Activated CD4-positive, alpha-beta memory T cell treated with anti-CD3 and anti-CD28 coated beads, Interleukin-2, amount 10 ng/mL, durations not matched to agents 7 days and 5 days (primary cell): ENCODE measurements at places on chromosomes 2 and 18.

- H3K4me1 ChIP-seq, result peaks cover 2% of the 10 kb centered on the region
- H3K27ac ChIP-seq, result no peak overlapping the region
- H3K4me3 ChIP-seq, result no peak overlapping the region
- DNase-seq, result no peak
These were observed 153.4 kb downstream of the FAM161A start for GRCh38 chr2:61700464-61700863.

GRCh38 chr2:25417715-25418369 lies 76.1 kb upstream of the DNMT3A start:
- H3K27ac ChIP-seq, result no peak overlapping the region
- H3K27me3 ChIP-seq, result no peaks in the 10 kb centered on the region
- peaks cover 12% of the 10 kb centered on the region for H3K4me1 ChIP-seq
- peaks cover 21% of the 10 kb centered on the region for H3K36me3 ChIP-seq
- H3K4me3 ChIP-seq, result no peak overlapping the region

GRCh38 chr18:3885209-3885792 lies 435.3 kb downstream of the TGIF1 start:
- H3K4me1 ChIP-seq, result no peaks in the 10 kb centered on the region
- no peaks in the 10 kb centered on the region for H3K36me3 ChIP-seq
- H3K4me3 ChIP-seq, result no peak overlapping the region
- peaks cover 4% of the 10 kb centered on the region for H3K27me3 ChIP-seq
- no peak for DNase-seq

DNA sequence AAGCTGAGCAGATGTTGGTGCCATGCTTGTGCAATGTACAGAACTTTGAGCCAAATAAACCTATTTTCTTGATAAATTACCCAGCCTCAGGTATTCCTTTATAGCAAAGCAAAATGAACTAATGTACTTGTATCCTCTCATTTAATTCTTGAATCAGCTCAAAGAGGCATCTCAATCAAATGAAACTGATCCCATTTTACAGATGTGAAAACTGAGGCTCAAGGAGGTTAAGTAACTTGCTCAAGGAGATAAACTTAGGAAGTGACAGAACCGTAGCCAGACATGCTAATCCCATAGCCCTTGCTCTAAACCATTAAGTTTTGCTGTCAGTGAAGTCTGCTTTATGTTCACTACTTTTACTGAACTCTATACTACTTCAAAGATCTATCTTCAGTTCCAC lies 467.0 kb upstream of the UBE2E3 start:
- H3K4me3 ChIP-seq, result no peak overlapping the region
- no peak for DNase-seq
- no peaks in the 10 kb centered on the region for H3K36me3 ChIP-seq

- peaks cover 69% of the 10 kb centered on the region for H3K36me3 ChIP-seq
These were observed 9.4 kb downstream of the HNRNPA3 start for GRCh38 chr2:177221970-177222369.

DNA sequence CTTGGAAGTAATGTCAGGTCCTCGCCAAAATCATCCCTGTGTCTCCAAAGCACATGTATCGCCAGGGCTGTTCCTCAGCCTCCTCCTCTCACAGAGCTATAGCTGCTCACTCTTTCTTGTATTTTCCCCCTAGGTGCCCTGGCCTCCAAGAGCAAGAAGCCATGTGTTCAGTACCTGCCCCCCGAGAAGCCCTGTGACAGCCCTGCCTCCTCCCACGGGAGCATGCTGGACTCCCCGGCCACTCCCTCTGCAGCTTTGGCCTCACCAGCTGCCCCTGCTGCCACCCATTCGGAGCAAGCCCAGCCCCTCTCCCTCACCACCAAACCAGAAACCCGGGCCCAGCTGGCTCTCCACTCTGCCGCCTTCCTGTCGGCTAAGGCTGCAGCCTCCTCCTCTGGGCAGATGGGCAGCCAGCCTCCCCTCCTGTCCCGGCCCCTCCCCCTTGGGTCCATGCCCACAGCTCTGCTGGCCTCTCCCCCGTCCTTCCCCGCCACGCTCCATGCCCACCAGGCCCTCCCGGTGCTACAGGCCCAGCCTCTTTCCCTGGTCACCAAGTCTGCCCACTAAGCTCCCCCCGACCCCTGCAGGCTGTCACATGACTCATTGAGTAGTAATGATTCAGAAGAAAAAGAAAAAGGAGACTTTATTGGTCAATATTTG lies 18.8 kb downstream of the TGOLN2 start:
- DNase-seq, result no peak
- peaks cover 20% of the 10 kb centered on the region for H3K36me3 ChIP-seq
